IPS DF 19.7 (cell line): ENCODE measurements at places on chromosomes 1 and 21.
A peak's percentile ranks its signal among the peaks of the same experiment; 100 is the strongest.

- DNase-seq: no peak
Measured at GRCh38 chr21:15383588-15383987, 318.8 kb upstream of the NRIP1 start.

DNA sequence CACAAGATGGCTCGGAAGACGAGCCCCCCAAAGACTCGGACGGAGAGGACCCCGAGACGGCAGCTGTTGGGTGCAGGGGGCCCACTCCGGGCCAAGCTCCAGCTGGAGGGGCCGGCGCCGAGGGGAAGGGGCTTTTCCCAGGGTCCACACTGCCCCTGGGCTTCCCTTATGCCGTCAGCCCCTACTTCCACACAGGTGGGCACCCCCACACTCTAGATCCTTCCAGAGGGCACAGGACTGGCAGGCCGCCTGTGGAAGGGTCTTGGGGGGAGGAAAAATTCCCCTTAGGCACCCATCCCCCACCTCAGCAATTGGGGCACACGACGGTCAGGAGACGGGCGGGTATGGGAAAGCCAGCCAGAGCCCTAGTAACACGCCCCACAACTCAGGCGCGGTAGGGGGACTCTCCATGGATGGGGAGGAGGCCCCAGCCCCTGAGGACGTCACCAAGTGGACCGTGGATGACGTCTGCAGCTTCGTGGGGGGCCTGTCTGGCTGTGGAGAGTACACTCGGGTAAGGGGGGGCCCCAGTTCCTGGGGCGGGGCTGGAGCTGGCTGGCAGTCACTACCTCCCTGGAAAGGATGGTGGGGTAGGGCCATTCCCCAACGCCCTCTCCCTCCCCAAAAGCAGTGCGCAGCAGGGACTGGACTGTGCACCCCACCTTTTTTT is 16.1 kb downstream of the NOC2L start:
- no peak for DNase-seq

GRCh38 chr1:94608142-94608851 is 66.7 kb upstream of the F3 start:
- DNase-seq: no peak

DNA sequence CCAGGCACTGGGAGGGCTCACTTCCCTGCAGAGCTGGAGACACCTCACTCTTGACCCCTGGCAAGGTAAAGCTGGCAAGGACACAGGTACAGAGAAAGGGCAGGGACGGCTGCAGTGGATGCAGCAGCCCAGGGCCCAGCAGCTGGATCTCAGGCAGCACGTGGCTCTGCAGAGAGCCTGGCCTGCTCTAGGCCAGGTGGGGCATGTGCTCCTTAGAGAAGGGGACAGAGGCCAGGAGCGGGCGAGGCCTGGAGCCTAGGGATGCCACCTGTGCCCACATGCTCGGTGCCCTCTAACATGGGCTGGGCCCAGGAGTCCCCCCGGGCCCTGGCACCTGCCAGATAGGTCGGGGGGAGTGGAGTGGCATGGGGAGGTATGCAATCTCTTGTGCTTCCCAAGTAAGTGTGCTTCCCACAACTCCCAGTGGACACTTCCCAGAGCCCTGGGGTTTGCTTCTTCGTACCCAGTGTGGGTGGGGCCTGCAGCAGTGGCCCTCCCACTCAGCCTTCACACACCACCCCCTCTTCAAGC is 30.0 kb downstream of the WNT3A start:
- DNase-seq: no peak

GRCh38 chr21:16194095-16194787 is 464.5 kb downstream of the USP25 start:
- peak; percentile 23 for DNase-seq

- DNase-seq: no peak
Measured at GRCh38 chr1:201145816-201146215, 8.5 kb downstream of the TMEM9 start.

GRCh38 chr1:44406737-44407429 is 1.8 kb downstream of the RNF220 start:
- no peak for DNase-seq

- DNase-seq: peak; percentile 25
Measured at GRCh38 chr1:208158640-208159554, 85.3 kb downstream of the PLXNA2 start.

GRCh38 chr1:201137579-201138310 is 10.8 kb upstream of the ASCL5 start:
- no peak for DNase-seq

DNA sequence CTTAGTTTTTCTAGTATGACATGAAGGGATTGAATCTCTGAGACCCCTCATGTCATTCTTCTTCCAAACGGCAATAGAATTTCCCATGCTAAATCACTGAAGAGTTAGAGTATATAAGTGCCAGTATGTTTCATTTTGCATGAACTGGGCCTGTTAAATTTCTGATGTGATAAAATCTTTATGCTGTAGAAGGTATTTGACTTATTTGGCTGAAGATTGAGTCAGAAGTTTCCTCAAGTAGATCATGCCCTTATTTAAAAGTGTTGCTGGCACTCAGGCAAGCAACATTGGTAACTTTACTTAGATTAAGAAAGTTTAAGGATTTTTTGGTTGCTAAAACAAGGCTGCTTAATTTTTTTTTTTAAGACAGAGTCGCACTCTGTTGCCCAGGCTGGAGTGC is 13.3 kb downstream of the ATF6 start:
- DNase-seq: no peak

DNA sequence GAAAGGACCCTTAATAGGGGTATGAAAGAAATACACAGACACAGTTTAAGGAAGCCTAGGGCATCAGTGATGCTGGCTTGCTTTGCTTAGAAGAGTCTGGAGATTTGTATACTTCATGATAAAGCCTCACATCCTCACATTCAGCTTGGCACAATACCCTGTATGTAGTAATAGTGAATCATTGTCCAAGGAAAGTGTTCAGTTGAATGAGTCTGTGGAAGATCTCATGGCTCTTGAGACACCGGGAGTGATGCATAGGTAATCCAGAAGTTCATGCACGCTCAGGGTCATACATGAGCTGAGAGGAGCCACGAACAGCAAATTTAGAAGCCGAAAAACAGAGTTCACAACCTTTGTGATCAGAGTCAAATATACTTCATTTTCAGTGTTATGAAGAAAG is 537.2 kb upstream of the TMPRSS15 start:
- DNase-seq: no peak

DNA sequence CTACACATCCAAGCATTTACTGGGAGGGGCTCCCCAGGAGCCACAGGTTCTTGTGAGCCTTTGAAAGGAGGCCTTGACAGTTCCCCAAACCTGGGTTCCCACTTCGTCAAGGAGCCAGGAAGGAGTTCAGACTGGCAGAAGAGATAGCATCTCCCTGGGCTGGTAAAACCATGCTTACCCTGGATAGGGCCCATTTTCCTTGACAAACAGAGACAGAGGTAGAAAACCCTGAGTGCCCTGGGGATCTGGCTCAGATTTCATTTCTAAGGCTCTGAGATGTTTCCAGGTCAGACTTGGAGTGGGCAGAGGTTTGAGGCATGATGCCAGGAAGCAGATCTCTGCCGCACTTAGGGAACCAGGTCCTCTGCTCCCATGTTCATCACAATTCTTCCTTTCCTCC is 2.7 kb downstream of the ETNK2 start:
- DNase-seq: no peak

- DNase-seq: no peak
Measured at GRCh38 chr21:20644552-20644951, 353.7 kb upstream of the NCAM2 start.

DNA sequence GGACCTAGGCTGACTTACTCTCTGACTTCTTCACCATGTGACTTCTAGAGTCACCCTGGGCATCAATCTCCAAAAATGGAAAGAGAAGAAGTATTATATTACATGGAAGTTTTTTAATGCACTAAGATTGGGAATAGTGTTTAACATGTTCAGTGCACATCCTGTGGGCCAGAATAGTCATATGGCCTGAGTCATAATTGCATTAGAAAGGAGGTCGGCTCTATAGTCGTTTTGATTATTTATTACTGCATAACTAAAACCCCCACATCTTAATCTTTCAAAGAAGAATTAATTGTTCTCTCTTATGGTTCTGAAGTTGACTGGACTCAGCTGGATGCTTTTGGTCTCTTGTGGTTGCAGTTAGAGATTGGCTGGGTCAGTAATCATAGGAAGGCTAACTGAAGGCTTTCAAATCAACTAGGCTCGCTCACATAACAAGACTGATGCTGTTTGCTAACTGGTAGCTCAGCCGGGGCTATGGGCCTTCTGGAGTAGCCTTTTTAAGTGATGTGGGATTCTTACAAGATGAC is 810.6 kb upstream of the ADGRL4 start:
- no peak for DNase-seq
